ENCODE measurements at places on chromosomes 4 and X.

DNA sequence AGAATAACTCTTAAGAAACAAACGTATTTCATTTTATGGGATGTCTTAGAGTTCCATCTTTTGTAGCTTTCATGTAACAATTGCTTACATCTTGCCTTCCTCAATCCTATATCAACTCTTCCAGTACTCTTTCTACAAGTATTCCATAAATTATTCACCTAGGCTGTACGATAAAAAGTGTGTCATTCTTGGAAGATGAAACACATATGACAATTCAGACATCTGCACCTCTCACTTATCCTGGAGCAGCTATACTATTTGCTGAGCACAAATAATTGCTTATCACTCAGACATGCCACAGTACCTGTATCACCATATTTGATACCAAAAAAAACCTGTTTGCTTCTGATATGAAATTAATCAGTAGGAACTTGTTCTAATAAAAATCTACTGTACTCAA, 1.0 kb downstream of the POF1B start:
- DNase-seq = no peak

DNA sequence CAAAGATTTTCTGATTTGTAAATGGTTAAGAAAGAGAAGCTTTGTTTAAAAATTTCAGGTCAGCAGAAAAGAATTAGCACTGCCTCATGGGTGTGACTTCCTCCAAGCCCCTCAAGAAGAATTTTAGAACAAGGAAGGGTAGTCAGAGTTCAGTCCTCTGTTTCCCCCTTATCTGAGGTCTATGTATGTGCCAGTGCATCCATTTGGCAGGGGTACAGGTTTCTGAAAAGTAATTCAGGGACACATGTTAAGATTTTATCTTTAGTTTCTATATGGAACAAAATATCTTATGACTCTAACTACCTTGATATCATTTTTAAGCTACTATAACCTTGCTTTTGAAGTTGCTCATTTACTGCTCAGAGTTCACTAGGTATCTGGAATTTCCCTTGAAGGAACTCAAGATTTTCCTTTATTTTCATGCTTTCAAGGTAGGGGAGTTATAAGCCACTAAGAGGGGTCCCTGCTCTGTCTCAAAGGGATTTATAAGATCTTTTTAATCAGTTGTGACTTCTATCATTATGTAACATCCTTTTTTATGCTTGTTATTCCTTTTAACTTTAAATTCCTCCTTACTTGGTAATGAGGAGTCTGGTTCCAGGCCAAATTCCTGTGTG, 24.4 kb upstream of the PLK4 start:
- no peak for DNase-seq

- no peak for DNase-seq
These were observed 30.1 kb downstream of the MYOZ2 start for GRCh38 chr4:119165767-119166166.

DNA sequence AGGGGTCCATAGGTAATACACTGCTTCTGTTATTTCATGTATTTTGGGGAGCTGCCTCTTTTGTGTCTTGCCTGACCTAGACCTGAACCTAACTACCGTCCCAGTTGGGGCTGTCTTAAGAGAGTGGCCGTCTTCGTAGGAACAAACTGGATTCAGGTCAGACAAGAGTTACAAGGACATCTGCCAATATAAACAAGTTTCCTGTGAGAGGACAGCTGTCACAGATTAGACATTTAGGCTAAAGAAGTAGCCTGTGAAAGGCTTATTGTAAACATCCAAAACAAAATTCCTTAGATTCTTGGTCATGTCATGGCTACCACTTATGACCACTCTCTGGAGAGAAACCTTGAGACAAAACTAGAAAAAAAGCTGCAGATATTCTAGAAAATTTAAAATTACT, 797.6 kb upstream of the AADAT start:
- no peak for DNase-seq

- no peak for DNase-seq
These were observed 21.2 kb upstream of the USP9X start for GRCh38 chrX:41064018-41064417.

DNA sequence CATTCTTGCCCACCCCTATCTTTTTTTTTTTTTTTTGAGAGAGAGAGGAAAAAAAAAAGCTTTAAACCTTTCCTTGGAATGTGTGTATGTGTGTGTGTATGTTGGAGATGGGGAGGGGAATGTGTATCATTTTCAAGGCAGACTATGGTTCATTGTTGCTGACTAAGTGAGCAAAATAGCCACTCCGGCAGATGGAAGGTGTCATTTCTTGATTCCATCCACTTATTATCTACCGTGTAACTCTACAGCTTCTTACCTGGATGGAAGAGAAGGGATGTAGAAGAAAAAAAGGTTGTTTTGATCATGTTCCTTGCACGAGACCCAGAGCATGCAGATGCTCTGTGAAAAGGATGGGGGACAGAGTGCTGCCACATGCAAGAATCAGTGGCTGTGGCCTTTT, 5.9 kb upstream of the GK2 start:
- DNase-seq = no peak

DNA sequence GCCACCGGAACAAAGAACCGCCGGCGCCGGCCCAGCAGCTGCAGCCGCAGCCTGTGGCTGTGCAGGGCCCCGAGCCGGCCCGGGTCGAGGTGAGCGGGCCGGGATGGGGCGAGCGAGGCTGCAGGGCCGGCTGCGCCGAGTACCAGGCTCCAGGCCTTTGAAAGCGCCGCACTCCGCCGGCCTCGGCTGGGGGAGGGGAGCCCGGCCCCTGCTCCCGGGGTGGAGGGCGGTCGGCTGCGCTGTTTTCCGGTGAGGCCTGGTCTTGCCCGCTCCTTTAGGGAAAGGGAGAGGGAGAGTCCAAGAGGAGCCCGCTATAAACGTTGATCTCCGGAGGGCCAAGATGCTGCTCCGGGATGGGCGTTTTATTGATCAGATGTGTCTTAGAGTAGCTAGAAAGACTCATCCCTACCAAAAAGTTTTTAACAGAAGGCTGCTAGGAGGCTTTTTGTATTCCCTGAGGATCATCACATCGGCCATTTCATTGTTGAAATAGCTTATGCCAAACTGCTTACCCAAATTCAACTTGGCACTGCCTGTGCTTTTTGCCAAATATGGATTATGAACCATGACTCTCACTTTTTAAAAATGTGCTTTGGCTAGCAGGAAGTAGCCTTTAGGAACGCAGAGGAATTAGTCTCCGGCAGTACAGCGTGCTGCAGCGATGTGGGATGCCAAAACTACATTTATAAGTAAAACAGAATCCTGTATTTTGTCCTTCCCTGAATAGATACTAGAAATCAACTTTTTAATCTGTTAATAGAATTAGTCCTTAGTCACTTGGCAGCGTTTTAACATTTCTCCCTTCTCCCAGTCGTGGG, 760 bp downstream of the TMEM165 start:
- DNase-seq = peak; percentile 60

DNA sequence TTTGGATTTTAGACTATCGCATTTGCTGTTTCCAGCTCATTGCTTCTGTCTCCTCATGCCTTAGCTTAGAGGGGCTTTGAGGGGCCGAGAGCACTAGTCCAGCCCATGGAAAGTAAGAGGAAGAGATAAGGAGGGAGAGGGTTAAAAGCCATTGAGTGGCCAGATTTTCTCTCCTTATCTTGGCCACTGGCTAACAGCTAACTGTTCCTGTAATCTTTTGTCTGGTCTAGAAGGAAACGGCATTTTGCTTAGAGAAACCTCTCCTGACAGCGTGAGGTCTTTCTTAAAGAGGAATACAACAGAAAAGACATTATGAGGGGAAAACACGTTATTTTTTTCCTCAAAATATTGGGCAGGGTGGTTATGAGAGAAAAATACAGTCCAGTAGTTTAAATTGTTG, 7.9 kb downstream of the GPR101 start:
- DNase-seq = no peak

- DNase-seq = no peak
These were observed 137.7 kb upstream of the TENT5D start for GRCh38 chrX:80282535-80282934.

GRCh38 chrX:31656013-31656412, 584.2 kb upstream of the FTHL17 start:
- DNase-seq = no peak

GRCh38 chrX:6465756-6466155, 69.2 kb downstream of the VCX3A start:
- DNase-seq = no peak

GRCh38 chrX:13013363-13014110, 30.9 kb downstream of the FAM9C start:
- DNase-seq = peak; percentile 14

DNA sequence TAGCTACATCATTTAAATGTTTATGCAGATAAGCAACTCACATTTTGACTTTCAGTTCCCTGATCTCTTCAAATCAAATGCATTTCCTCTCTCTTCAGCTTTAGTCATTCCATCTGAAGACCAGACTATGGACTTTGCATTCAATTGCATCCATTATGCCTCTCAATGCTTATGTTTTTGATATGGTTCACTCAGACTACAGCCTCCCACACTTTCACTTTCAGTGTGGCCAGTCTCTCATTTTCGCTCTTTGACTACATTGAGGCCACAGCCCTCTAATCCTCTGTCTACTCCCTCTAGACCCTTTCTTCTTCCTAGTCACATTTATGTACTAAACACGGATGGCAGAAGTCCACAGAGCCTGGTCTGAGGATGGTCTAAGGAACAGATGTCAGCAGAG, 24.5 kb upstream of the VEGFC start:
- DNase-seq = no peak

DNA sequence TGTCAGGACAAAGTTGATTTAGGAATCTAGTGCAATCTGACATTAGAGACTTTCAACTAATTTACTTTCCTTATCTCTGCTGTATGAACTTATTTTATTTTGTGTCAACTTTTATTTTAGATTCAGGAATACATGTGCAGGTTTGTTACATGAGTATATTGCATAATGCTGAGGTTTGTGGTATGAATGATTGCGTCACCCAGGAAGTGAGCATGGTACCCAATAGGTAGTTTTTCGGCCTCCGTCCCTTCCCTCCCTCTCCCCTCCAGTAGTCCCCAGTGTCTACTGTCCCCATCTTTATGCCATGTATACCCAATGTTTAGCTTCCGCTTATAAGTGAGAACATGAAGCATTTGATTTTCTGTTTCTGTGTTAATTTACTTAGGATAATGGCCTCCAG, 68.7 kb upstream of the TEX13D start:
- no peak for DNase-seq

- peak; percentile 61 for DNase-seq
These were observed 315.9 kb downstream of the MAPK10 start for GRCh38 chr4:86043755-86044592.

DNA sequence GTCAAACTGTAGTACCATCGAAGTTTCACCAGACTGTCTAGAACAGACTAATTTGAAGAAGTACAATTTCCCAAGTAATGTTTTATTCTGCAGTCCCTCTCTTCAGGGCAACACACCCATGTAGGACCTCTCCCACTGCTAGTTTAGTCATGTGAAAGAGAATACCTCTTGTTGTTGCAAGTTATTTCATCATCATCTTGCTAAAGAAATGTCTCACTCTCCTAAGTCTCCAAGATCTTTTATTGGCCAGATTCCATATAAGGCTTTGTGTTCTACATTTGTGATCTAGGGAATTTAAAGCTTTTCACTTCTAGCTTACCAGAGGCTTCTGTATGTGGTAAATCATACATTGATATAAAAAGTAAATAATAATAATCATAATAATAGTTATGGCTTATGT, 745.3 kb upstream of the MAGEB2 start:
- no peak for DNase-seq

DNA sequence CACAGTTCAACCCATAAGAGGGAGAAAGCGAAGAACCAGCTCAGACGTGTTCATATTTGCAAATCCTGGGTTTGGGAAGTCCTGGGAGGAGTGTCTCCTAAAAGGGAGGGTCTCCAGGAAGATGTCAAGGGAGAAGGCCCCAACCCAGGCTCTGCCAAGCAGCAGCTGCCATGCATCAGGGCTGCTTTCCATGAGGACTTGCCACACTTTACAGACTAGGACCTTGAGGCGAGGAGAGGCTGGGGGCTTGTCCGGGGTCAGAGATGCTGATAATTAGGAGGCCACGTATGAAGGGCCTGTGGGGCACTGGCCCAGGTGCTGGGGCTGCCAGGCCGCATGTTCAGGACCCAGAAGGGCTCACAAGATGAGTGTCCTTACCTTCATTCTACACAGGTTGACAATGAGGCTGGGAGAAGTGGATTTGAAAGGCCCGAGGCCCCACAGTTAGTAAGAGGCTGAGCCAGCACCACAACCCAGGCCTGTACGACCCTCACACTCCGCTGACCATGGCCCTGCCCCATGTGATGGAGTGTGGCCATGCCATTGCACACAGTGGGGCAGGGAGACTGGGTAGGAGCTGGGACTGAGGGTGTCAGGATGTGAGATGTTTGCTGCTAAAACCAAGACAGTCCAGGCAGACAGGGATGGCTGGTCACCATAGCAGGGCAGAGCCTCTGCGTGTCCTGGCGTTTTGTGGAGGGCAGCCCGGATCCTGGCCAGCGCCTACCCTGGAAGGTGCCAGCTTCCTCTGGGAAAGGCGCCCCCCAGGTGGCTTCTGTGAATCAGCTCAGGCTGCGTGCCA, 94.8 kb downstream of the PSAPL1 start:
- DNase-seq = no peak

DNA sequence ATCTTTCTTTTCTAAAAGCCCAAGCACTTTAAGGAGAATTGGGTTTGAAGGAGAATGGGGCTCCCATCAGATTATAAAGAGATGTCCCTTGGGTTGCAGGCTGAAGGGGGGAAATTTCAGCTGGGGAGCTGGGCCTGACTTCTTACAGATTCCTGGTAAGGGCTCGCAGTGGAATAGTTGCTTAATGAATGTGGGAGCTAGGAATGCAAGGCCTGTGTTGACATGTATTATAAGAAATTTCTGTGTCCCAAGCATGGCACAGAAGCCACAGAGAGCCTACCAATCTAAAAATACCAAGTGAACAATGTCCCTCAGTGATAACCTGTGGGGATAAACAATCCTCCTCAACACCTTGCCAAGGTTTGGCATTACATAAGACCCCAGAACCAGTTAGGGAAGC, 39.3 kb upstream of the WNK3 start:
- no peak for DNase-seq

DNA sequence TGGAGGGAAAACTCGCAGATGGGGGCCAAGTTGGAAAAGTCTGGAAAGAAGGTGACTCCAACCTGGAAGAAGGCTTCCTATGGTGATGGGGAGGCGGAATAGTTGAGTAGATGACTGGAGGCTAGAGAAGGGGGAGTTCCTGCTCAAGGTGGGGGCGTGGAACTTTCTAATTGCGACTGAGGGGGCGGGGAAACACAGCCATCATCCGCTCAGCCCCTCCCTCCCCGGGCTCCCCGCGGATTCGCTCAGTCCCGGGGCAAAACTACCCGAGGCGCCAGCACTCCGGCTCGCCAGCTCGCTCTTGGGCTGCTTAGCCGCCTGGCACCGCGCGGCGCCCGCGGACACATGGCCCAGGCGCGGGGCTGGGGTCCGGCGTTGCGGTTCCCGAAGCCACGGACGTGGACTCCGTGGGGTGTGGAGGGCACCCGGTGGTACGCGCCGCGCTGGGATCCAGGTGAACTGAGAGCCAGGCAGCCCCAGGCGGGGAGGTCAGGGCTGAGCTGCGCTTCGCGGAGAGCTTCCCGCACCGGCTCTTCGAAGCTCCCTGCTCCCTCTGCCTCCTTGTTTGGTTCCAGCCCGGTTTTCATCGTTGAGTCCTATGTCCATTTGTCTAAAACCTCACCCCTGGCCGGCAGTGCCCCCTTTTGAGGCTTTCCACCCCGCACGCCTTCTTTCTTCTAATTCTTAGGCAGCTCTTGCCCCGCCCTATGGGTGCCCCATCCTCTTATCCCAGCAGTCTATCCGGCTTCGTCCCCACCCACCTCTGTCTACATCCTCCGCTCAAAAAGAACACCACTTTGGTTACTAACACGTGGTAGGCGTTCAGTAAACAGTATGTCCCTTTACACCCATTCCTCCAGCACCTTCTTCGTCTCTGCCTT, 38.9 kb downstream of the STARD8 start:
- peak; percentile 74 for DNase-seq
